Stimulated activated CD8-positive, alpha-beta memory T cell treated with anti-CD3 and anti-CD28 coated beads, Interleukin-4, amount 100 ng/mL, for 24 hours (primary cell): ENCODE measurements at places on chromosomes 5 and 9.

- DNase-seq, result no peak
Observed at GRCh38 chr5:16768184-16768583, 151.4 kb upstream of the RETREG1 start.

- no peak for DNase-seq
Observed at GRCh38 chr5:1435369-1435768, 9.9 kb downstream of the SLC6A3 start.

- DNase-seq, result no peak
Observed at GRCh38 chr9:76657265-76657664, 107.0 kb upstream of the PCA3 start.

- DNase-seq, result no peak
Observed at GRCh38 chr5:132223861-132224260, 3.8 kb downstream of the P4HA2 start.
